ENCODE measurements at places on chromosomes 4 and X.

DNA sequence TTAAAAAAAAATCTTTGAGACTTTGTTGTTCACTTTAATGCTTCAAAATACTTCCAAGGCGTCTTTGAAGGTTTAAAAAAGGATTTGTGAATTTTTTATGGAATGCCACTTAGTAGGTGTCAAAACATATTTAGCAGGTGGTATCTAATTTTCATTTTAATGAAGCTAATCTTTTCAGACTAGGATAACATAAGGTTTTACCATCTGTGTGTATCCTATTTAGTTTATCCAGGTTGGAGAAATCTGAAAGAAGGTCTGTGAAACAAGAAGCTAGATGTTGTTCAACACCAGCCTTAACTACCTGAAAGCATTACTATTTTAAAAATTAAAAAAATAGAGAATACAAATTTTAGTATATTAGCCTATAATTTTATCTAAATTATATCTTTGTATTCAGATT, 193.4 kb downstream of the GRID2 start:
- no peak for DNase-seq

DNA sequence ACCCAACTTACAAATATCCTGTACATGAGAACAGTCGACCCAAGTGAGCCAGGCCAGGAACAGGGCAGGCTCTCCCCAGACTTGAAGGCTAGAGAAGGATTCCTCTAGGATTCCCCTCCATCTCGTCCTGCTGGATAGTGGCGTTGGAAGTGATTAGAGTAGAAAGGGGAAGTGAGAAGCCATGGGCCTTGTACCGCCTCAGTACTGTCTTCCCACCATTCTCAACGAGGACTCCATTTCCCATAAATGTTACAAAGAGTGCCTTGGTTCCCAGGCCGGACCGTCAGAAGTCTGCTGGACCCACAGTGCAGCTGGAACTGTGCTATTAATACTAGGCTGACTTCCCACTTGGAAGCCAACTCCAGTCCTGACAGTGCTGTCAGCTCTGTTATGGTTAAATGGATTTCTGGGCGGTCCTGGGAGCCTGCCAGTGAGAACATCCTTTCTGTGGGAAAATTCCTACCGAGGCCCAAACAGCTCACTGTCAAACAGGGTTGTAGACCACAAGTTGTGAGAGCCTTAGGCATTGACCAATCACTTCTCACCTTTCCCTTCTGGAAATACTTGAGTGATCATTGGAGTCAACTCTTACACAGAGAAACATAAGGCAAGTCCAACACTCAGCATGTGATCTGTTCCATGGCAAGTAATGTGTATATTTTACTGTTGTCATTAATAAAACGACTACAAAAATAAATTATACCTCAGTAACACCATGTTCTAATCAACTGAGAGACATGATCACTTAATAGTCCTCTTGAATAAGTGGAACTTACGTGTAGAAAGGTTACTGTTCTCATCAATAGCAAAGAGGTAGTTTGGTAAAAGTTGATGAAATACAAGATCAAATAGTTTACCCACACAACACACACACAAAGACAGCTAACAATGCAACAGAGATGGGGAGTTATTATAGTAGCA, 58.4 kb downstream of the AMELX start:
- DNase-seq = no peak

DNA sequence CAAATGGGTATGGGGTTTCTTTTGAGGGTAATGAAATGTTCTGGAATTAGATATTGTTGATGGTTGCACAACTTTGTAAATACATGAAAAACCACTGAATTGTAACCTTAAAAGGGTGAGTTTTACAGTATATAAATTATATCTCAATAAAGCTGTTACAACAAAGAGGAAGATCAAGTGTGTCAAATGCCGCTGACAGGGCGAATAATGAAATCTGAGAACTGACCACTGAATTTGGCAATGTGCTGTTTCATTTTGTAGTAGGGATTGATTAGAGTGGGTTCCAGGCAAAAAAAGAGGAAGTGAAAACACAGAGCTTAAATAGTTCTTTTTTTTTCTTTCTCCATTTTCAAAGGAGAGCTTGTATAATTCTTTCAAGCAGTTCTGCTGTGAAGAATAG, 161.1 kb upstream of the NAP1L5 start:
- no peak for DNase-seq

GRCh38 chr4:148395771-148396170, 46.4 kb downstream of the NR3C2 start:
- DNase-seq = no peak

DNA sequence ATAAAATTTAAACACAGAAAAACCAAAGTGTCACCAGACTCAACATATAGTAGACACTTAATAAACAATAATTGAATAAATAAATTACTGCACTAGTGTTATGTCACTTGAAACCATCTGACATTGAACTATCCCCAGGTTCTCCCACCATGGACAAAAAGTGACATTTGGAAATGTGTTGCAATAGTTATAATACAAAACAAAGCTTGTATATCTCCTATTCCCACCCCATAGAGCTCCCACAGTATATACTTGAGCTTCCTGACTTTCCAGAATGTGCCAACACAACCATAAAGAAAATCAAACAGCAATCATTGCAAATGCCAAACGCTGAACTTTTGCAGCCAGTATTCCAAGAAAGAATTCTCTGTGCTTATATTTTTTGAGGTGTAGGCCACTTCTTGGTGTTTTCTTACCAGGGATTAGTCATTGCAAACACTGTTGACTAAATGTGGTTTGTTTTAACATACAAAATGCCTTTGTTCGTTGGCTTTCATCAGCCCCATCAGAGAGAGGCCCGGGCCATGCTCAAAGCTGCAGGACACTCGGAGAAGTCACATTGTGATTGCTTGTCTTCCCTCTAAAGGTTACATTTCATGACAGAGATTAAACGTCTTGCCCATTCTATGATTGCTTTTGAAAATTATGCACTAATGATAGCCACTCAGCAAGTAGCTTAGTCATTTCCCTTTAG, 33.8 kb downstream of the PPARGC1A start:
- no peak for DNase-seq

DNA sequence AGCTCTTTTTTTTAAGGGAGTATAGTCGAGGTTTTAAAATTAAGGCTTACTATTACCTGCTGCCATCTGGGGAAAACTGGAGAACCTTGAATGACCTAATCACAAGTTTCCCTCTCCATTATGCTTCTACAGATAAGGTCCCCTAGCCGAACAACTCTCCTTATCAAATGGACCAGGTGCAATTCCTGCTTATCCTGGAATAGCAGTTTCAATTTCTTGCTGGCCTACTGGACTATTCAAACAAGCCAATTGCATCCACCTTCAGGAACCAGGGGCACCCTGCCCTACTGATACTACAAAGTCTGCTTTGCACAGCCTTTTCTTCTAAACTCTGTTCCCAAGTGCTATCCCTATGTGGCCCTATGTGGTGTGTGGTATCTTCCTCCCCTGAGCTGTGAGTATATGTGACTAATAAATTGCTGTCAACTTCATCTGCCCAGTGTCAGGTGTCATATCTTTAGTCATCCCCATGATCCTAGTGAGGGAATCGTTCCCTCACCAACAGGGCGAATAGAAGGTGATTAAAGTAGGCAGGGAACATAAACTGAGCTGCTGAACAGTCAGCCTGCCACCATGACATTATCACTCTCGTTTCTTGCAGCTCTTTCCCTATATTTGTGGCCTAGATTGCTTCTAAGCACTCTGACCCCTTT, 128.5 kb downstream of the ATG4A start:
- DNase-seq = no peak

GRCh38 chrX:133542476-133542875, 127.2 kb upstream of the GPC4 start:
- DNase-seq = no peak

DNA sequence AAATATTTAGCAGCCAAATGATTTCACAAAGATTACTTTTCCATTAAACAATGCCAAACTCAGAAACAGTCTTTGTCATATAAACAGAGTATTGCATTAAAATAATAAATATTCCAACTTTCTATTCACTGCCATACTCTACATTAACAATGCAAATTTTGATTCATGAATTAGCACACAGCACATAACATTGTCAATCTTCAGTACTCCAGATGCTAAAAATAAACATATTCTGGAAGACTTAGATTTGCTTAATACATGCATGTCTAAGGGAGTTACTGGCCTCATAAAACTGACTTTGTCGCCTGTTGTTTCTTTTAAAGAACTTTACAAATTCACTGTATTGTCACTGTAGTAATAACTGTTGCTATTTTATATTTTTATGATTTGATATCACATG, 131.6 kb downstream of the TMEM144 start:
- DNase-seq = no peak

GRCh38 chr4:56424697-56425514, 10.5 kb downstream of the PPAT start:
- no peak for DNase-seq

DNA sequence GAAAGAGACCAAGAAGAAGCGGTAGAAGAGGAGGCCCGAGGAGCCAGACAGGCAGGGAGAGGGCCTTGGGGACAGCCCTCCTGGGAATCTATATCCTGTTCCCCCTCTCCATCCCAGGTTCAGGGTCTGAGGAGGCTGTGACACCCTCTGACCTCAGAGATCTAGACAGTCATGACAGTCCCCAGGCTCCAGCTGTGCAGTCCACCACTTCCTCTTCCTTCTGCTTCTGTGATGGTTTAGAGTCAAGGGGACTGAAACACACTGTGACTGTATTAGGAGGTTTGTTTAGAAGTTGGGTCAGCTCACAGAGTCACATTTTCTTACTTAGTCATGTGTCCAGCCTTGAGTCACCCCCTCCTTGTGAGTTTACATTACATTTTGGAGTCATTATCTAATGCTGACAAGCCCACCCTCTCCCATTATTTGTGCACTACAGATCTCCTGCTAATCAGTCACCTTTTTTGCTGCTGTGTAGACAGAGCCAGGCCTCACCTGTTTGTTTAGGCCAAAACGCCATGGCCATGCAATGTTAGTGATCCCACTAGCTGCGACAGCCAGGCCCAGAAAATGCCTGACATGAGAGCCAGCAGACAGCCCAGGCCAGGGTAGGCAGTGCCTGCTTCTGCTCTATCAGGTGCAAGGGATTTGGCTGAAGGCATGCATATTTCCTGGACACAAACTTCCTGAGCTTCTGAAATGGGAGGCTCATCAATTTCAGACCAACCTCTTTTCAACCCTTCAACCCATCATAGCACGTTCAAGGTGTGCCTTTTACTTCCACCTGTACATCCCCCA, 26.0 kb downstream of the MANBA start:
- DNase-seq = no peak

- DNase-seq = no peak
These were observed 161.6 kb downstream of the IL15 start for GRCh38 chr4:141797966-141798365.

DNA sequence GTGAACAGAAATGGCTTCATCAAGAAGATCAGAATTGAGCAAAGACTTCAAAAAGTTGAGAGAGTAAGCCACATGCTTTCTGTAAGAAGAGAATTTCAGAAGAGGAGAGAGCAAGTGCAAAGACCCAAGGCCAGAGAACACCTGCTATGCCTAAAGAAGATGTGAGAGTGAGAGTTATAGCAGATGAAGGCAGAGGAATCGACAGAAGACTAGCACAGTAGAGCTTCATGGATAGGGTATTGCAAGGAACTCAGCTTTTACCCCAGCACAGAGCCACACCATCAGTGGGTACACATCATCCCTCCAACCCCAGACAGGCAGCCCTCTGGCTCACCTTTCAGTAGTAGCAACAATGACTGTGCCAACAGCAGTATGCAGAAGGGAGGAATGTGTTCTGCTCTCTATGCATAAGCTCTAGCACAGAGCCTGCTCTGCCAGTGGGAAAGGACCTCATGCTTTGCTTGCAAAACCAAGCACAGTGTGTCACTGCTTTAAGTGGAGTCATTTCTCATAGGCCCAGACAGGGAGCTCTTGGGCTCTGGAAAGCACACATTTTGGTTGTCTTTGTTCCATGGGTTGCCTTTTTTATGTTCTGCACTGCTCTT, 318.6 kb downstream of the NAF1 start:
- no peak for DNase-seq

DNA sequence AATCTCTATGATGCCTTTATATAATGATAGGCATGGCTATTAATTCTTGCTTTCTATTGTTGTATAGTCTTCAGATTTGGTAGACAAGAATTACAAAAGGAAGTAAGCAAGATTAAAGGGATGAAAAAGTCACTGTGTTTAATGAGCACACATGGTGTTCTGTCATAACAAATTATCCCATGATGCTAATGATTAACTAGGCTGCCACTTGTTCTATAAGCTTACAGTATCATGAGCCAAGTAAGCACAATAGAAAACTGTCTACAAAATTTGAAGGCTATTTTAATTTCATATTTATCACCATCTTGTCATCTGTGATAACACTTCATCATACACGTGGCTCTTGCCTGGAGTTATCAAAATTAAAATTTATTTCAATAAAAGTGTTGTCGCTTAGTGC, 466.7 kb downstream of the GASK1B start:
- no peak for DNase-seq

- no peak for DNase-seq
These were observed 12.9 kb downstream of the CSF2RA start for GRCh38 chrX:1281521-1281920.

- peak; percentile 79 for DNase-seq
These were observed at the start of gene ZRSR2 for GRCh38 chrX:15789979-15790768. ZRSR2 (plus strand) TSS chrX:15790484; CDS start chrX:15790496, 12 bp downstream.

GRCh38 chr4:90124276-90124675, 2.9 kb upstream of the CCSER1 start:
- no peak for DNase-seq

- no peak for DNase-seq
These were observed 522.5 kb downstream of the IQCM start for GRCh38 chr4:149293046-149293649.

GRCh38 chrX:136752346-136752745, 28.4 kb downstream of the ARHGEF6 start:
- no peak for DNase-seq

DNA sequence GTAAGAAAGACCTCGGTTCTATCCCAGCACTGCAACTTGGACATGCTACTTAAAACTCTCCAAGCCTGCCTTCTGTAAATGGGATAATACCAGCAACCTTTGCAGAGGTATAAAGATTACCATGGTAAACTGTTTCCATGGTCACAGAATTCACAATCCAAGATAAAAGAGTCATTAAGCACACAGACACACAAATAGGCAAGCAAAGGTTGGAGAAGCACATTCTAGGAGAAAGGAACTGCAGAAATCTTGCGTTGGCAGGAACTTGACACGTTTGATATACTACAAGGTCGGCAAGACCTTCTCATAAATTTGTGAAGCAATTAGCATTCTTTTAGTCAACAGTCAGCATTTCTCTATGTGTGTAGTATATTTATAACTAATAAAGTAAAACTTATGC, 12.3 kb upstream of the CHRNA9 start:
- no peak for DNase-seq

DNA sequence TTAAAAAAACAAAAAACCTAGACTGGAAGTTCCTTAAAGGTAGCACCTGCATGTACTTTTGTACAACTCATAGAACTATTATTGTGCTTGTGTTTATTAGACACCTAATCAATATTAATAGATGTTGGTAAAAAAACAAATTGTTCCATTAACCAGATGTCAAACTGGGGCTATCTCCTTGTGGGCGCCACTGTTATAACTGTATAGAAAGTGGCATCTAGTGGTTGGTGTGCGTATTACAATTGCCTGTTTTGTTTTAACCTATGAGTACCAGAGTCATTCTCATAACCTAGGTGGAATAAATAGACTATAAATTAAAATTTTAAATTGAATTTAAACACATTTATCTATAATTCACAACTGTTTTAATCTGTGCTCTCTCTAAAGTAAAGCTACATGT, 97.4 kb downstream of the COL4A5 start:
- no peak for DNase-seq

Data from activated CD4-positive, alpha-beta T cell treated with anti-CD3 and anti-CD28 coated beads, Interleukin-2, amount 50 U/mL, for 24 hours (primary cell).